Lung microvascular endothelial cell (primary cell): ENCODE measurements at places on chromosomes 1 and 21. TPM values are rescaled to one million over a fixed set of nuclear protein-coding genes. Genes with fewer than 3 reads are reported as not detected.
A peak's percentile ranks its signal among the peaks of the same experiment; 100 is the strongest.

Gene VAMP3
- 74.1 and 95.2 TPM in 2 replicates for total RNA-seq

Gene AADACL3
- not detected in 2 replicates for total RNA-seq

Gene CACHD1
- 3.1 and 4.2 TPM in 2 replicates for total RNA-seq

Gene VANGL2
- not detected in 2 replicates for total RNA-seq

Gene APCS
- total RNA-seq, result not detected in 2 replicates

Gene CD244
- not detected in 2 replicates for total RNA-seq

Gene RHEX
- total RNA-seq, result not detected in 2 replicates

Gene DNM3
- 1.1 and 4.0 TPM in 2 replicates for total RNA-seq

Gene DISC1
- total RNA-seq, result 3.0 and 4.1 TPM in 2 replicates

Gene ALG14
- 1.6 and 2.0 TPM in 2 replicates for total RNA-seq

DNA sequence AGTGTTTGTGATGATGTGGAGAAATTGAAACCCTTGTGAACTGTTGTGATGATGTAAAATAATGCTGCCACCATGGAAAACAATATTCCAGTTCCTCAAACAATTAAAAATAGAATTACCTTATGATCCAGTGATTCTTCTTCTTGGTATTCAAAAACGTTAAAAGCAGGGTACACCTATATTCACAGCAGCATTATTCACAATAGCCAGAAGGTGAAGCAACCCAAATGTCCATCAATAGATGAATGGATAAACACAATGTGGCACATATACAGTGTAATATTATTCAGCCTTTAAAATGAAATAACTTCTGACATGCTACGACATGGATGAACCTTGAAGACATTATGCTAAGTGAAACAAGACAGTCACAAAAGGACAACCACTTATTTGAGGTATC, 59.2 kb downstream of the LYPLAL1 start:
- no peak for DNase-seq

DNA sequence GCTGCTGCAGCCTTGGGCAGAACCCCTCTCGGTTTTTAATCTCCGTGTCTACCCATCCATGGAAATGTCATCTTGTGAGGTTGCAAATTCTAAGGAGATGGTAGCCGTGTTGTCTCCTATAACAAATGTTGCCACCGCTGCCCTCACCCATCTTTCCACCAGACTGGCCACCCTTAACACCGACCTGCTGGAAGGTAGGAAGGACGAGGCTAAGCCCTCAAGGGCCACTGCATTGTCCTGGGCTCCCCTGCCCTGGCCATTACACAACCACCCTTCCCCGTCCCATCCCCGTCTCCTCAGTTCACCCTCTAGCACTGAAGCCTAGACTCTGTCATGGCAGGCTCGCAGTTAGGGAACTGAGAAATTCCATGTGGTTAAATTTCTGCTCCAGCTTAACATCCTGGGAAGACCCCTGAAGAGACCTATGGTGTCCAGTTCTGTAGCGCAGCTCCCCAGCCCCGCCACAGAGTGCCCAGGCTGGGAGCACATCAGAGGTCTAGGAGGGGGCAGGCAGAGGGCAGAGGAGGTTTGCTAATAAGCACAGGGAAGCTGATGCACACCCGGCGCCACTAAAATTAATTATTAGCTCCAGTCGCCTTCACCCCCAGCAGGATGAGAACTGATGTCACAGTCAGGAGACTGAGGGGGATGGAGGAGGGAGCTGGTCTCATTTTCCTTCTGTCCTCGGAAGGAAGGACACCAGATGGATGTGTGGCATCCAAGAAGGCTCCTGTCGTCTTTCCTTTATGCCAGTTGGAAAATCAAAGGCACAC, 38.3 kb downstream of the STUM start:
- DNase-seq, result no peak

GRCh38 chr1:213251972-213252371, 200.9 kb downstream of the RPS6KC1 start:
- DNase-seq, result no peak

DNA sequence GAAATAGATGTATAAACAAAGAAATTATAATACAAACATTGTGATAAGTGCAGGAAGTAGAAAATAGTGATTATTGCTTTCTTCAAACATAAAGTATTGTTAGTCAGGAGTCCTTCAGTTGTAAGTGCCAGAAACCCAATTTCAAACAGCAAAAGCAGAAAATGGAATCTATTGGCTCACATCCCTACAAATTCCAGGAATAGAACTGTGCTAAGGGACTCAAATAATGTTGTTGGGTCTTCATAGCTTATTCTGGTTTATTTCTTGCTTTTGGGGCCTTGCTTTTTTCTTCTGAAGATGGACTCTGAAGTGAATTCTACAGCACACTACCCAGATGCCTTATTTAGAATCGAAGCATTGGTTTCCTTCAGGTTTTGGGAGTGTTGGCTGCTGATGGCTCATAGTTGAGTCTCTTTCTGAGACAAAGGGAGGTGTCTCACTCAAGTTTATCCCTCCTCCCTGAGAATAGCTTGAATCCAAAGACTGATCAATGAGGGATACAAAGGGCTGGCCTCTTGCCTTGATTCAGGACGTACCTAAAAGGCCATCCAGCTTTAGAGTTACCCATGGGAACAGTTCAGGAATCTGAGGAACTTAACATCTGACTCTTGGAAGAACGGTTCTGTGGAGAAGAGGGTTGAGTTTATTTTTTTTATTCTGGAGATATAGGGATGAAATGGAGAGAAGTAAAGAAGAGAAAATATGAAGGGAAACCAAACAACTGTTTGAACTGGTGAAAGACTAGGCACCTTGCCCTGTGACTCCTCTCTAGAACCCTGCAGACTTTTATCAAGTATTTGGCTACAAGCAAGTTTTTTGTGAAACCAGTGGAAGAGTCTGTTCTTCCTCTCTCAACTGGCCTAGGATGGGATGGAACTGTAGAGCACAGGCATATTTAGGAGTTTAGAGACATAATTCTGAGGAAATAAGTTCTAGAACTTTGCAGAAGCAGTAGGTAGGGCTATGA, 39.0 kb upstream of the ATG4C start:
- no peak for DNase-seq

- DNase-seq, result no peak
Observed at GRCh38 chr21:45767071-45768006, 123.8 kb downstream of the PCBP3 start.

GRCh38 chr1:112063781-112064728, 74.6 kb upstream of the KCND3 start:
- DNase-seq, result peak; percentile 65

DNA sequence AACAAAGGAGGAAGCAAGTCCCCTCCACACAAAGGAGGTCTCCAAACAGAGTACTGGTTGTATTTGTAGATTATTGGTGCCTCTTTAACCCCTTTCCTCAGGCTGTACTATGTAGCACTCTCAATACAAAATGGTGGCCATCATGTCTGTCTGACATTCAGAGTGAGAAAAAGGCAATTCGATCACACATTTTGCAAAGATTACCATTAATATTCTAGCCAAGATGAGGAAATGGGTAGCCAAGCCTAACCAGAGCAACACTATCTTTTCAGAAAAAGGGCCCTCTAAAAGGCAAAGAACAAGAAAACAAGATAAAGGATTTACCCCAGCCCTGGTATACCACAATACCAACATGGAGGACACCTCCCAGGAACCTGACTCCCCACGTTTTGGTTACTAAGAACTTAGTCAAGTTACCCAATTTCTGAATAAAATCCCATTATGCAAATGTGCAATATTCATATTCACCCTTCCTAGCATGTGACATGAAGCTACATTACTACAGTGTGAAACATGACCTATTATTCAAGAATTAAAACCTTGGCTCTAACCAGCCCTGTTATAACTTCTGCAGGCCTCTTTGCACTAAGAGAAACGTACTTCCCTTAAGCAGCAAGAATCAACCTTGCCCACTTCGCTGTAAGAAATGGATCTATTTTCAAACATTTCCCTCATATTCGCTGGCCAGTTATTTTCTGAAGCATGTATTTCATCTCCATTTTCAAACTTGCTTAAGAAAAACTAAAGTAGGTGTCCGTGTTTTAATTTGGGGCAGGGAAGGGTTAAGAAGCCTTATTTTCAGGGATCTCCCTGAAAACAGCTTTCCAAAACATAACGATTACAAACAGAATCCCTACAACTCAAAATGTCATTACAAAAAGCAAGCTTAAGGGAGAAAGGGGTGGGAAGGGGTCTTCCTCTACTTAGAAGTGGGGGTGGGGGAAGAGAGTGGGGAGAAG, 2.1 kb downstream of the KDM5B start:
- peak; percentile 20 for DNase-seq

GRCh38 chr1:212743901-212744475, 44.3 kb upstream of the BATF3 start:
- DNase-seq, result no peak

DNA sequence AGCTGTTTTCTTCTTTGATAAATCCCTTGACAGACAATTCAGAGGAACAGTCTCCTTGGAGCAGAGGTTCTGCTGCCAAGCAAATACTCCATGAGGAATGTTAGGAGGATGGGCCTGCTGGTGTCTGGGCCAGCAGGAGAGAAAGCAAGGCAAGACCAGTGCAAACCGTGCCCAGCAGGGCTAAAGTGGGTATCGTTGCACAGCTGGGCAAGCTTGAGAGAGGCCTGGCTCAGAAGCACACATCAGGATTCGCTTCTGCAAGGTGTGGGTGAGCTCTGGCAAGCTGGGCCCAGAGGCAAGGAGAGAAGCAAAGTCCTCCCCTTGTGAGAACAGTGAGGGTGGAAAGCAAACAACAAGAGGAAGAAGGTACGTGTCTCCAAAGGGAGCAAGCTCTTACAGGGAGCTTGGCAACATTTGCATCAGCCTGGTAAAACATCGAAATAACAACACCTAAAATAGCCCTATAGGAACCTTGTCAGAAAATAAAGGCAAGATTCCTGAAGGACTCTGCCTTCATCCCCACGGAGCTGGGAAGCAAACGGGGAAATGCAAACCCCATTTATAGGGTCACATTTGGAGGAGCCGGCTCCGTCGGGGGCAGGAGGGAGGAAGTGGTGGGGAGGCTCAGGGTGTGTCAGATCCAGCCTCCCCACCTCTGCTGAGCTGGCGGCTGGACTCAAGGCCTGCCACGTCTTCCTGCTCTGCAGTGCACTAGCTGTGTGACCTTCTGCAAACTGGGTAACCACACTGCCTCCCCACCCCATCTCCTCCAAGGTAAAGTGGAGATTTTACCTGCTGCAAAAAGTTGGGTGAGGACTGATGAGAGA, 62.3 kb upstream of the HIVEP3 start:
- DNase-seq, result no peak

DNA sequence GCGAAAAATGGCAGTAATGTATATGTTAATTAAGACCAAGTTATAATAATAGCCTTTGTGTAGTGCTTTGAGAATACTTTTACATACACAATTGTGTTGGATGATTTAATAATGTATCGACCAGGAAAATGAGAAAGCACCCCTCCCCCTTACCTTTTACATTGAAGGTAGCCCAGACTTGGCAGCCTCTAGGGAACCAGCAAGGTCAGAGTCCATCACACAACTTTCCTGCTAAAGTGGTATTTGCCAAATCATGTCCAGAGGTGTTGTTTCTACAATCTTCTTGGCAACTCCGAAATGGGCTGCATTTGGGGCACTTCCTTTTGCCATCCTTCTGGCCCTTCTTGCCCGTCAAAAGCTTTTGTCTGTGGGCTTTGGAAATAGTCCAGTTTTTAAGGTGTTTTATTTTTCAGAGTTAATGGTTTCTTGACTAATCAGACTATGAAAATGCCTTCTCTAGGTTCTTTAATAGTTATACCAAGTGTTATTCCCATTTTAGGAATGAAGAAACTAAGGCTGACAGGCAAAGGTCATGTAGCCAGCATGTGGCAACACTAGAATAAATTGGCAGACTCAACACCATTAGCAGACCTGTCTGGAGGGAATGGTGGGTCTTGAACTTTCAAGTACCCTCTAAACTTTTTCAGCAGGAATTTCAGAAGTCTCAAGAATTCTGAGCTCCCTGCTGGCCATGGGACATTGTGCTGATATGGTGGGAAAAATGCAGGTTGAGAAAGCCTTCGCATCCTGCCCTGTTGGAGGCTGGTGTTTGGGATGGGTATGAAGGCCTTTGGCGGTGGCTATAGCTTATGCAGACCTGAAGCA, 6.8 kb downstream of the ATP1A1 start:
- DNase-seq, result peak; percentile 34

DNA sequence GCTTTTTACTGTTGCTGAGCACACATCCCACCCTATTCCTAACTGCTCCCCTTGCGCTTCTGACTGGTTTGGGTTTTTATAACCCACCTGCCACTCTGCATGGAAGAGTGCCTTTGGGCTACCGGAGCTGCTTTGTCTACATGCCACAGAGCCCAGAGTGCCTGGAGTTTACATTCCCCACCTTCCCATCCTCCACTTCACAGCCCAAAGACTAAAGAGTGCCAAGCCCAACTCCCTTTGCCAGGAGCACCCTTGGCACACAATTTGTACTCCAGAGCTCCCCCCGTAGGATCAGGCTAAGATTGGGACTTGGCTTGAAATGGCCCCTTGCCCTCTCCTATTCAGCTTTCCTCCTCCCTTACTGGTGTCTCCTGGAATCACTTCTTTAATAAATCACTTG, 63.3 kb downstream of the LHX9 start:
- no peak for DNase-seq

GRCh38 chr1:198867182-198867581, 228.3 kb downstream of the PTPRC start:
- DNase-seq, result no peak

DNA sequence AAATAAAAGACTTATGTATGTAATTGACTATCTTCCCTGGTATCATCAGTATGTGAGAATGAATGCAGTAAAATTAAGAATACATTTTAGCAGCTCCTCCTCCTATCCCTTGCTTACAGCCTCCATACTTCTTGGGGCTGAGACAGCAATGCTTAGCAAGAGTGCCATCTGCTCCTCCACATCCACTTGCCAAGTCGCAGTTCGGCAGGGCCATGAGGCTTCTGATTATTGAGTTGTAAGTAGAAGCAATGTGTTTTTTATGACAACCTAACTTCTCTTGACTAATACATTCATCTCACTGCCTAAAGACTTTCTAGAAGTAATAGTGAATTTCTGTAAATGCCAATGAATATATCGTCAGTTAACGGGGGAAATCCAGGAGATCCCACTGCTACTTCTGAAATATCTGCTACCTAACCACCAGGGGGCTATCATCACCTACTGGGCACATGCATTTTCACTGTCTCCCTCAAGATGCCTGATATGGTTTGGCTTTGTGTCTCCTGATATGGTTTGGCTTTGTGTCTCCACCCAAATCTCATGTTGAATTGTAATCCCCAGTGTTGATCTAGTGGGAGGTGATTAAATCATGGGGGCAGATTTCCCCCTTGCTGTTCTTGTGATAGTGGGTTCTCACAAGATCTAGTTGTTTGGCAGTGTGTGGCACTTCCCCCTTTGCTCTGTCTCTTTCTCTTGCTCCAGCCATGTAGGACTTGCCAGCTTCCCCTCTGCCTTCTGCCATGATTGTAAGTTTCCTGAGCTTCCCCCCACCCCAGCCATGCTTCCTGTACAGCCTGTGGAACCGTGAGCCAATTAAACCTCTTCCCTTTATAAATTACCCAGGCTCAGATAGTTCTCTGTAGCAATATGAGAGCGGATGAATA, 59.6 kb downstream of the EXTL2 start:
- DNase-seq, result peak; percentile 16

GRCh38 chr1:246343251-246343650, 163.8 kb downstream of the SMYD3 start:
- no peak for DNase-seq
